Retina (tissue), 1 donor: ENCODE measurements at places on chromosomes 4 and X.

DNA sequence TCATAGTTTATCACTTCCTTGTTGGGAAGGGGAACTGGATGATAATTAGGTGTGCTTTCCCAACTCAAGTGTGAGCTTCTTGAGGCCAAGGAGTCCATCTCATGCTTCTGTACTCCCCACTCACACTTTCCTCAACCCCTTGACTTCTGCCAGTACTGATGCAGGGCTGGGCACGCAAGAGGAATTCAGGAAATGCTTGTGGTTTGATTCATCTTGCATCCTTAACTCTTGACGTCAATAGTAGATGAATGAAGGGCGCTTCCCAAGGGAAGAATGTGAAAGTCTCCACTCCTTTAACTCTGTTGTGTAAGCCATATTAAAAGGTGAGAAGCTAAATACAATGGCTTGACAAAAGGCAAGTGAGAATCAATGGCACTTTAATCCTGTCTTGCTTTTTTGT lies 101.8 kb downstream of the AGTR2 start:
- no peak for DNase-seq

DNA sequence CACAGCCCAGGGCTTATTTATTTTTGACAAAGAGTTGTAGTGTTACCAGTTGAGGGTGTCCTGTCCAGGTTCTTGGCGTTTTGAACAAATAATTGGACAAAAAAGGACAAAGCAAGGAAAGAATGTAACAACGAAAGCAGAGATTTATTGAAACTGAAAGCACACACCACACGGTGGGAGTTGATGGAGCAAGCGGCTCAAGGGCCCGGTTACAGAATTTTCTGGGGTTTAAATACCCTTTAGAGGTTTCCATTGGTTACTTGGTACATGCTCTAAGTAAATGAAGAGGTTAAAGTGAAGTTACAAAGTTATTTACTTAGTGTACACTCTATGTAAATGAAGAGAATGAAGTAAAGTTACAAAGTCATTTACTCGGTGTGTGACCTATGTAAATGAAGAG lies 27.8 kb upstream of the OPHN1 start:
- no peak for DNase-seq

DNA sequence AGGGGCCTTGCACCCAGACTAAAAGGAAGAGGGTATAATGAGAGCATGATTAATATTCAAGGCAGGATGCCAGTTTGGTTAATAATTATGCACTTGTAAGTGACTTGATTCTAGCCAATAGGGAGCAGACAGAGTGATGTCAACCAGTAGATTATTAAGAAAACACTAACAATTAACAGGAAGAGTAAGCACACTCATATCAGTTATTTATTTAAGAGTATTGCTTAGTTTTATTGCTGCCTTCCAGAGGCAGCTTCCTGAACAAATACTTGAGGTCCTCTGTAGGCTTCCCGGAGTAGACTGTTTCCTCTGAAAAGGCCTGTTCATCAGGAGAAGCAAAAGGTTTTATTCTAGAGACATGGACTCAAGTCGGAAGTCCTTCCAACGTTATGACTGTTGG lies 129.1 kb upstream of the AFF2 start:
- no peak for DNase-seq

GRCh38 chr4:159542296-159542695 lies 439.4 kb downstream of the RAPGEF2 start:
- DNase-seq = no peak

DNA sequence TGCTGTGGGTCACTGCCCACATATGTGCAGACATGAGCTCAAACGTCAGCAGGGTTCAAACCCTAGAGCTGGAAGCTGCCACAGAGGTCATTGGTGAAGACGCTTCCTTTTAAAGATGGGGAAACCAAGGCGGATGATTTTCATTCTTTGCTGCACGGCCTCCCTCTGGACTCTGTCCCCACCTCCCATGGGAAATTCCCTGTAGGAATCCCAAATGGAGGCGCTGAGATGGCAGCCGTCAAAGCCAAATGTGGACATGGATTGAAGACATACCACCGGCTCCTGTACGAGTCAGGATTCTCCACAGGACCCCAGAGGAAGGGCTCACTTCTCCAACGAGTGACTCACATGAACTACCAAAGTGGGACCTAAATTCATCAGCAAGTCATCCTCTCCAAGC lies 286.4 kb downstream of the CRLF2 start:
- DNase-seq = no peak

- no peak for DNase-seq
Observed at GRCh38 chr4:184096561-184097240, 121.0 kb downstream of the ENPP6 start.

DNA sequence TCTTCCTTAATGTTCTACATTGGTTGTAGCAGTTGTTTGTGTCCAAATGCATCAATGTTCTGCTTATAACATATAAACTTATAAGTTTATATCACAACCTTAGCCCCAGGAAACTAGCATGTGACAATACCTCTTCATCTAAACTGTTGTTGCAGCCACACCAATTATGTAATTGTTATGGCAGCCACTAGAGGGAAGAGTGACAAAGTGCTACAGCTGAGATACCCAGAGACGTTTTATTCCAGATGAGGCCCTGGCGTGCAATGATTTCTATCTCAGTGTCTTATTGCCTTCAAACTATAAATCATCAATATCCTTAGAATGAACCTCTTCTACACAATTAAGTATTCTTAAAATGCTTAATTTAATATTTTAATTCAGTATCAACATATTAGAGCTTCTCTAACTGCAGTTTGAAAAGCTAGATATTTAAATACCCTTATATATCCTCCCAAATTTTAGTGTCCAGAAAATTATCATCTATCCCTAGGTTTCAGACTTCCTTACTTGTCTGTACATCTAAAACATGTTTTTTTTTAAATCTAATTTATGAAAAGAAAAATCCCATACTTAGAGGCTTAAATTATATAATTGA lies 171.6 kb downstream of the PCDH10 start:
- peak; percentile 25 for DNase-seq

GRCh38 chr4:100870940-100871772 lies 353.3 kb upstream of the EMCN start:
- DNase-seq = no peak

- no peak for DNase-seq
Observed at GRCh38 chr4:128516301-128516969, 228.8 kb upstream of the PGRMC2 start.

DNA sequence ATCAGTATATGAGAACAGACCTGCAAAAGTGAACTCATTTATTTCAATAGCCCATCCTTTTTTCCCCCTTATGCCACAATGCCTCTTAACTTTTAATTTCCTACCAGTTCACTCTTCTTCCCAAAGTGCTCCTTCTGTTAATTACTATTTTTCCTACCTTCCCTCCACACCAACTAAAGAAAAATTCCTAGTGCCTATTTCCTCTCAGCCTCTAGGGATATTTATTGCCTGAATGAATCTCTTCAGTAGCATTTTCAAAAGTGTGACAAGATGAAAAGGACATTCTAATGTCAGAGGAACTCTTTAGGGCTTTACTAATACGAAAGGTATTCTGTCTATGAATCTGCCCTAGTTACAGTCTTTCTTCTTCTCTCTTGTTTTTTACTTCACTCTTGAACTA lies 181.1 kb upstream of the SPRY1 start:
- no peak for DNase-seq

GRCh38 chrX:149993989-149994388 lies 55.7 kb upstream of the EOLA2 start:
- DNase-seq = no peak

- DNase-seq = no peak
Observed at GRCh38 chr4:154487145-154487544, 4.5 kb downstream of the DCHS2 start.

DNA sequence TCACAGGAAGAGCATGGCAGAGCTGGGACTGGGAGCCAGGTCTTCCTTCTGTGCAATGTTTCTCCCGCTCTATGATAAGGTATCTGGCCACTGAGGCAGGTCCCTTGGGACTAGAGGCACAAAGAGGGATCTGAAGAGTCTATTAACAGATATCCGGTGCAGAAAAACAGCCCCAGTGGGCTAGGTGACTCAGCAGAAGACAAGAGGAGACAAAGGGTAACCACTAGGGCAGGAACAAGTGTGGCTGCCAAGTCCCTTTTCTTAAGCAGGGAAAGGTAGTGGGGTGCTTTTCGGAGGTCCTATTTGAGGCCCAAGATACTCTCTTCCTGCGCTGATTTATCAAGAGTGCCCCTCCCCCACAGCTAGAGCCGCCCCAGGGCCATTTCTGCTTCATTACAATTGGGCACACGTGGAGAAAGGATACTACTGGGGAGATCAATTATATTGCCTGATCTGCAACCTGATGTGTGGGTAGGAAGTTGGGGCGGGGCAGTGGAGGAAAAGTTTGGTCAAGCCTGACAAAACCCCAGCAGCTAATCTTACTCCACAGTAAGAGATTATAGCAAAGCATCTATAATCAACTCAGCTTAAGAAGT lies at the start of gene DGAT2L6:
TSS of gene DGAT2L6 (plus strand) at position 546 of the 596 bp plus-strand sequence. CDS start 100 bp downstream, outside the sequence.
- no peak for DNase-seq

GRCh38 chr4:95050980-95051701 lies 293.4 kb downstream of the BMPR1B start:
- peak; percentile 76 for DNase-seq

DNA sequence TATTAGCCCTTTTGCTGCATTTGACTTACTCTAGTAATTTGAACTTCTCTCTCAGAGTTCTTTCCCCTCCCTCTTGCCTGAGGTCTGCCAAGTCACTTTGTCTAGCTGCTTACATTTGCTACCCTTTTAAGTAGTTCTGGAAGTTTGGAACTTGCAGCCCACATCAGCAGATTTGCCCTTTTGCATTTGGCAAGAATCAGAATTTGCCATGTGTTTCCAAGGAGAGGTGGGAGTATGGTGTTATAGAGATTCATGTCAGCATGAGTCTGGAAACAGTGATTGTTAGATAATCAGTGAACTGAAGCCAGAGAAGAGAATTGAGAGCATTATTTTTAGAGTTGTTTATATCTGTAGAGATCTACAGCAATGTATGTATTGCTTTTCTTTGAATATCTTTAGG lies 52.1 kb downstream of the KLHL34 start:
- DNase-seq = no peak

GRCh38 chr4:101103381-101104142 lies 243.8 kb downstream of the PPP3CA start:
- peak; percentile 7 for DNase-seq

- no peak for DNase-seq
Observed at GRCh38 chr4:145785391-145786008, 105.6 kb downstream of the C4orf51 start.

DNA sequence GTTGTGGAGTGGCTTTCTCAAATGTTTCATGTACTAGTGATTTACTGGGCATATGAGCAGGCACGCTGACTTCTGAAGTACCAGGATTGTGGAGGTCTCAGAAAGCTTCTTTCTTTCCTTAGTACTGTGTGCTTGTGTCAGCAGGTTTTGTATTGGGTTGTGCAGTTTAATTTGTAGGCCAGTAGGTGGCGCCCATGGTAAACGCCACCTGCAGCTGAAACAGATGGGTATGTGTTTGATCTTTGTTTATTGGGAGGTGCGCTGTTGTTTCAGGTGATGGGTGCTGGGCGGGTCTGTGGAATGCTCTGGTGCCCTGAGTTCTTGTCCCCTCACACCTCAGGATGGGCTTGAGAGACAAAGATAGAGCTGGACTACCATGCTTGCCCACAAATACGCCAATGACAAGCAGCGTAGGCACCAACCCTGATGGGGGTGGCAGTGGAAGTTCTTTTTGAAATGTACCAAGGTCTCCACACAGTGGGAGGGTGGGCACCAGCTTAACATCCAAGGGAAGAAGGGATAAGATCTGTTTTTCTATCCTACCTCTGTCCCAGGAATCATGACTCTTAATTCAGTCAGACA lies 141.5 kb downstream of the RPS6KA6 start:
- DNase-seq = peak; percentile 25

GRCh38 chr4:42398171-42398870 lies 1.0 kb downstream of the SHISA3 start:
- peak; percentile 86 for DNase-seq

GRCh38 chr4:19880206-19880605 lies 371.5 kb upstream of the SLIT2 start:
- DNase-seq = no peak

DNA sequence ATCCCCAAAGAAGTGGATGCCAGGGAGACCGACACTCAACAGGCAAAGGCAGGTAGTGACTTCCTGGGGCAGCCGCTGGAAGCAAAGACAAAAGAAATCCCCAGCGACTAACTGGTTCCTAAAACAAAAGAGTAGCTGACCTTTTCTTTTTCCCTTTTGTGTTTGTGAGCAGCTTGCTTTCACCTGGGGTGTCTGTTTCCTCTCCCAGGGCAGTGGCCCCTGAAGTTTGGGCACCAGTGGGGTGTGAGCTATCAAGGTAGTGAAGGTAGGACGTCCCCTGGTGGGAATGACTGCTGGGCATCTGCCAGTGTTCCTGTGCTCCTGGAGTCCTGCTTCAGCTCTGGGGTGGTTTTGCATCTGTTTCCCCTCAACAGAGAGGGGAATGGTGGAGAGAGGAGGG lies 41.6 kb upstream of the STIM2 start:
- DNase-seq = no peak

GRCh38 chrX:139112432-139112831 lies 400.9 kb upstream of the FGF13 start:
- no peak for DNase-seq

GRCh38 chr4:13920901-13921300 lies 293.4 kb upstream of the BOD1L1 start:
- no peak for DNase-seq

DNA sequence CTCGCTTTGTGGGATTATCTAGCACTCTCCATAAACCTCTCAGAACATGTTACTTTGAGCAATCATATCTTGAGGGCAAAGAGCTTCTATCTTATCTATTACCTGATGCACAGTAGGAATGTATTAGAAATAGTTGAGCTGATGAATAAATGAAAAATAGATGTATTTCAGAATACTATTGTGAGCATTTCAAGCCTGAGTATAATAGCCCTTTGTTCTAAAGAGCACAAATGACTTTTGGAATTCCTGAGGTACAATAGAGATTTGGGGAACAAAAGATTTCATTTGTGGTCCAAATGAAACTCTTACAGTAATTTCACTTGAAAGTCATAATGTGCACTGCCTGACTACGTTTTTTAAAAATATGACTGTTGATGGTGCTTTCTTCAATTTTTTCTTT lies 159.5 kb downstream of the UGT8 start:
- no peak for DNase-seq

DNA sequence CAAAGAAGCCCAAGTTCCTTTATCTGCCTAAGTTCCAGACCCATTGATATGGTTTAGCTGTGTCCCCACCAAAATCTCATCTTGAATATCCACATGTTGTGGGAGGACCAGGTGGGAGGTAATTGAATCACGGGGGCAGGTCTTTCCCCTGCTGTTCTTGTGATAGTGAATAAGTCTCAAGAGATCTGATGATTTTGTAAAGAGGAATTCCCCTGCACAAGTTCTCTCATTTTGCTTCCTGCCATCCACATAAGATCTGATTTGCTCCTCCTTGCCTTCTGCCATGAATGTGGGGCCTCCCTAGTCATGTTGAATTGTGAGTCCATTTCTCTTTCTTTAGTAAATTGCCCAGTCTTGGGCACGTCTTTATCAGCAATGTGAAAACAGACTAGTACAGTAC lies 860.2 kb downstream of the FSTL5 start:
- DNase-seq = no peak
